ENCODE measurements at places on chromosomes 5 and 9. TPM values are rescaled to one million over a fixed set of nuclear protein-coding genes. Genes with fewer than 3 reads are reported as not detected.

CHD1 gene
- total RNA-seq: 67.6 TPM

DNA sequence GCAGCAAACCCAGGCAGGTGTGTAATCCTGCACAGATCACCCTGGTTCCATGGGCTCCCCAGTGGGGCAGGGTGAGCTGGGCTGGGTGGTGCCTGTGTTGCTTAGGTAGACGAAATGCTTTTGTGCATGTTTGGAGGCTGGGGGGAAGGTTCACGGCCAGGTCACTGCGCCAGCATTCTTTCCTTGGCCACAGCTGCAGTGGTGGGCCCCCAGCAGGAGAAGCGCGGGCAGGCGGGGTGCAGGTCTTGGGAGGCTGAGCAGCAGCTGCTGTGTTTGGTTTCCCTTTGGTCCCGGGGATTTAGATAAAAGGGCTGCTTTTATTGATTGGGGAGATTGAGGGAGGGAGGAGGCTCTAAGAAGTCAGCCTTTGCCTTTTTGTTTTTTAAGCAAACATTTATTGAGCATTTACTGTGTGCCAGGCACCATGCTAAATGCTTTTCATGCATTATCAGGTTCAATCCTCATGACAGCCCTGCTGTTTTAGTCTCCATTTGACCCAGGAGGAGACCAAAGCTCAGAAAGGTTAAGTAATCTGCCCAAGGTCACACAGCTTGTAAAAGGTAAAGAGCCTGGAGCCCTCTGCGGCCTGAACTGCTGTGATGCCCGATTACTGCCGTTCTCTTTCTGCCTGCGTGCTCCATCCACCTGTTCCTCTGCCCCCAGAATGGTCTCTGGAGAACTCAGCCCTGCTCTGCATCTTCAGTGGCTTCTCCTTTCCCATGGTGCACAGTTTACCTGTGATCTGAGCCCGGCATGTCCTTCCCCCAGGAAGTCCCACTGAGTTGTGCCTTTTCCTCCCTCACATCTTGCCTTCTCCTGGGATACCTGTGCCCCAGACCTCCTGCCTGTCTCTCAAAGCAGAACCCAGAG, 94.4 kb downstream of the MACROH2A1 start:
- no peak for DNase-seq

- DNase-seq: no peak
These were observed 39.3 kb upstream of the CTSL start for GRCh38 chr9:87686520-87687090.

DNA sequence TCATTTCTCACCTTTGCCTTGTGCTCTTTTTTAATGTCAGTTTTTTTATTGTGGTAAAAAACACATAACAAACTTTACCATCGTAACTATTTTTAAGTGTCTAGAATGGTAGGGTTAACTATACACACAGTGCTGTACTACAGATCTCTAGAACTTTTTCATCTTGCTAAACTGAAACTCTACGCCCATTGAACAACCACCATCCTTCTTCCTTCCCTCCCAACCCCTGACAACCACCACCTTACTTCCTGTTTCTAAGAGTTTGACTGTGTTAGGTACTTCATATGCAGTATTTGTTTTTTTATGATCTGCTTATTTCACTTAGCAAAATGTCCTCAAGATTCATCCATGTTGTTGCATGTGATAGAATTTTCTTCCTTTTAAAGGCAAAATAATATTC, 54.9 kb downstream of the PSAT1 start:
- DNase-seq: no peak

GRCh38 chr9:69893057-69893456, 72.4 kb downstream of the CFAP95 start:
- no peak for DNase-seq

DNA sequence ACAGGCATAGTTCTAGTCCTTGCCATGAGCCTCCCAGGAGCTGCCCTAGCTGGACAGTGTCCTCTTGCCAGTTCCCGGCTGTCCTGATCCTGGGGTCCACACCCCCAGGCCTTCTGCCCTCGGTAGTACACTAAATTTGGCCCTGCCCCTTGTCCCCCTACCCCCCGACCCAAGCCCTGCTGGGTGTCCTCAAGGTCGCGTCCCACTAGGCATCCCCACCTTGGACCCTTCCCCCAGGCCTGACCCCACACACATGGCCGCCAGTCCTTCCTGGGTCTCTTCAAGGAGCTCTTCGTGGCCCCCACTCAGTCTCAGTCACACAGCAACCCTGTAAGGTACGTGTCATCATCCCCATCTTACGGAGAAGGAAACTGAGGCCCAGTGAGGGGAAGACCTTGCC, 40.0 kb upstream of the PHYKPL start:
- DNase-seq: no peak
